ENCODE measurements at places on chromosomes 1 and 21. TPM values are rescaled to one million over a fixed set of nuclear protein-coding genes. Genes with fewer than 3 reads are reported as not detected.
A peak's percentile ranks its signal among the peaks of the same experiment; 100 is the strongest.

Gene GBP4
- total RNA-seq: 0.35 TPM

Gene SPATA46
- not detected for total RNA-seq

DNA sequence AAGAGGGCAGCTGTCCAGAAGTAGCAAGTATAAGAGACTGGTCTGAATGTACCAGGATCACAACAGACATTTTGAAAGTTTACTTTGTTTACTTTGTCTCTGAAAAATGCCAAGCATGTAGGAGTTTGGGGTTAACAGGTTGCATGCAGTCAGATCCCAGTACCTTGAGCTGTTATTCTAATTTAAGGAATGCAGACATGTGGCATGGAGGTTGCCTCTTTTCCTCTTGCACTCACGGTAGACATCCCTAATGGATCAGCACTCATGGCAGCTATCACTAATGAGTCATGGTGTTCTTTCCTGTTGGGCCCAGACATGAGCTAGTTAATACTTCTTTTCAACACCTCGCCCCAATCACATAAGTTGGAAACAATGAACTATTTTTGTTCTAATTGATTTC is 67.3 kb downstream of the GADD45A start:
- no peak for DNase-seq

DNA sequence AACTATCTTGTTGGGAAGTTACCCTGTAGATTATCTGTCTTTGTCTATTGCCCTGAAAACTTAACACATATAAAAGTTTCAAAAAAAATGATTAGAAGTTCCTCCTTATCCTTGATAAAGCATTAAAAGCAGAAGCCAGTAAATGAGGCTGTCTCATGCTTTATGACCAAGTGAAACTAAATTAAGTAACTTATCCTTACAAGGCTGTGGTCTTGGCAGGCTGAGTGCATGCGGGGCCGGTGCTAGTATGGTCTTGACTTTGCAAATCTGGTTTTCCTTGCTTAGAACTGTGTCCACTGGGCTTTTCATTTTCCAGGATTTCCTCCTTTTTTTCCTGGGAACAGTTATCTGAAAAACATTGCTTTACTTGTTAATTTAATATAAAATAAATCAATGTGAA is 43.1 kb downstream of the PCNX2 start:
- no peak for DNase-seq

DNA sequence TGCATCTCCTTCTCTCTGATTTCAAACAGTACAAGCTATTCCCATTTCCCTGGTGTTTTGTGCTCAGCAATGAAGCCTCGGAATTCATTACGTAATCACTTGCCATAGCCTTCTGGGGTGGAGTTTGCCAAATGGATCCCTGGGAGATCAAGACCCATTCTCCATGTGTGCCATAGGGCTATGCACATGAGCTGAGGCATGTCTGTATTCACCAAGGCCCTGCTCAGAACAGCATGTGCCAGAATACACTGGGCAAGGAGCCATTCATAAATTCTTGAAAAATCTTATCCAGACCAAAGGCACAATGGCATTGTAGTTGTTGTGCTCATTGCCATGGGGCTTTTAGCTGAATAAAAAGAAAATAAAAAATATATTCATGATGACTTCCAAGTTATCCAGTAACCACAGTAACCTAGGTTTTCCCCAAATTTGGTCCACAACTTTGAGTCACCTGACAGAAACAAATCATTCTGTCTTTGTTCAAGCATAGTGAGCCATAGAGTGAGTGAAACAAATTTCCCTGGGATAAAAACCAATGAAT is 53.0 kb downstream of the CRB1 start:
- DNase-seq: peak; percentile 87

GRCh38 chr1:184974056-184974836 is at the start of gene NIBAN1:
TSS of gene NIBAN1 (minus strand) at chr1:184974508. CDS start at chr1:184974356, 152 bp downstream.
- no peak for DNase-seq

DNA sequence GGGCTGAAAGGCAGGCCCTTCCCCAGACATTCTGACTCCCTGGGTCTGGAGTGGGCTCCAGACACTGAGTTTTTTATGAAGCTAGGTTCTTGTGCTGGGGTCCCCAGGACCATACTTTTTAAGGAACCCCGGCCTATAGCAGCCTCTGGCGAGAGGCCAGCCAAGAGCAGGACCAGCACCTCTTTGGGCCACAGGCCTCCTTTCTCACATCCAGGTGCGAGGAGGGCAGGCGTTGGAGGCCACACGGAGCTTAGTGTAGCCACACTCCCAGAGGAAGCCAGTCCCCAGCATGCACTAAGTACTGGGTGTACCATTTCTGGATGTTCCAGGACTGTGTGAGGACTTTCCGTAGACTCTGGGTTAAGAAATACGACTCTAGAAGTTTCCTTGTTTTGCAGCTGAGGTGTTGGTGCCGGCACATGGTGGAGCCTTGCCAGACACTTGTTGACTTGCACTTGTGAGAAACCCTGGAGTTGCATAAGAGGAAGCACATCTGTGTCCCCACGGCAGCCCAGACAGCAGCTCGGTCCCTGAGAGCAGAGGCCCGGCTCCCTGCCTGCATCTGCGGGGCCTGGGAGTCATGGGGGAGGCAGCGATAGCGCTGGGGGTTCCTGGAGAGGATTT is 122.2 kb upstream of the VAMP3 start:
- no peak for DNase-seq

DNA sequence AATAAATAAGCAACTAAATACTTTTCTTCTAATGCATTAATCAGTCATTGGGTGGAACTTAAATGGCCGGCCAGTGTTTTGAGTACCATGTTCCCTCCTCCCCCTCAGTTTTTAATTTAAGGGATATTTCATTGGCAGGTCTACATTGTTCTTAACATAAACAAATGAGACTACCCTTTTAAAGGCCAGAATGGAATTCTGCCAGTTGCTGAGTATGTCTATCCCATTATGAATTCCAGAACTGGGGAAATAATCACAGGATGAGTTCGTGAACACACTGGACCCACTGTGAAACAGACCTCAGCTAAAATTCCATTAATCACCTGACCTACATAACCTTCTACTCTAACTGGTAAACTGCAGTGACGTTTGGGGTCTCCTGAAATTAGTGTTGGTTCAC is 305.5 kb upstream of the PKN2 start:
- DNase-seq: no peak

DNA sequence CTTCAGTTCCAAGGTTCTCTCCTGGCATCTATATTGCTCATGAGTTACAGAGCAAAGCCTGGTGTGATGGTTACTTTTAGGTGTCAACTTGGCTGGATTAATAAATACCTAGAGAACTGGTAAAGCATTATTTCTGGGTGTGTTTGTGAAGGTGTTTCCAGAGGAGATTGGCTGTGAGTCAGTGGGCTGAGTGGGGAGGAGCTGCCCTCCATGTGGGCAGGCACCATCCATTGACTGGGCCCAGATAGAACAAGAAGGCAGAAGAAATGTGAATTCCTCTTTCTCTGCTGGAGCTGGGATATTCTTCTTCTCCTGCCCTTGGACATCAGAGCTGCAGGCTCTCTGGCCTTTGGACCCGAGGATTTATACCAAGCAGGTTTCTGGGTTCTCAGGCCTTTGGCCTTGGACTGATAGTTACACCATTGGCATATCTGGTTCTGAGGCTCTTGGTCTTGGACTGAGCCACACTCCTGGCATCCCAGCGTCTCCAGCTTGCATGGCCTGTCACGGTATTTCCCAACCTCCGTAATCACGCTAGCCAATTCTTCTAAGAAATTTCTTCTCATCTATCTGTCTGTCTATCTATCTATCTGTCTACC is 44.5 kb downstream of the B3GALT5 start:
- DNase-seq: no peak
